ENCODE measurements at places on chromosomes 16 and 17.

GRCh38 chr17:76121932-76122430, 18.4 kb upstream of the EXOC7 start:
- DNase-seq: no peak

DNA sequence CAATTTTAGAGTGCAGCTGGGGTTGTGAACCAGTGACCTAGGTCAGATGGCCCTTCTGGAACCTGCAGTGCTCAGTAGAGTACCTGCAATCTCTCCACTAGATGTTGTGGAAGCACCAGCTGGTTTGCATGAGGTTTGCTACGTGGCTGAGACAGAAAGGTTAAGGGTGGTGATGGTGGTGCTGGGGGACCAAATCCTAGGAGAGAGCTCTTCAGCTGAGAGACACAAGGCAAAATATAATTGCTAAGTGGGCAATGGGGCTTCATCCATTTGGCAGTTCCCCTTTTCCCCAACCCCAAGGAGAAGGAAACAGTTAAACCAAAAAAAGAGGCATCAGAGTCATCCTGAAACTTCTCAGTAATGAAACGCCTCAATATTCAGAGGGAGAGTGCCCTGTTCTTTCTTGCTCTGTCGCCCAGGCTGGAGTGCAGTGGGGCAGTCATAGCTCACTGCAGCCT, 13.9 kb downstream of the ITPRIPL2 start:
- no peak for DNase-seq

DNA sequence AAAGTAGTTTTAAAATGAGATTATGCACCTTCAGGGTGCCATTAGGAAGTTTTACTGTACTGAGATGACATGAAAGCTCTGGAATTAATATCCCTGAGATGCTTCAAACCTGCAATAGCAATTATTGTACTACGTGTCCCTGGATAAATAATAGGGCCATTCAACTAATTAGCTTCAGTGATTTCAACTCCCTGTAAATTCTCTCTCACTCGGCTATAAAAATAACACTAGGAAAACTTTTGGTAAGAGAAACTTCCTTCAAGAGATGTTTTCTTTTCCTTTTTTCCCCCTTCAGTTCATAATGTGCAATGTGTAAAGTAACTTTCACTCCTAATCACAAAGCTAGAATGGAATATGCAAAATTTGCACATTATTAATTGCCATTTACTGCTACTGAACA, 146.4 kb downstream of the SNX11 start:
- DNase-seq: no peak

DNA sequence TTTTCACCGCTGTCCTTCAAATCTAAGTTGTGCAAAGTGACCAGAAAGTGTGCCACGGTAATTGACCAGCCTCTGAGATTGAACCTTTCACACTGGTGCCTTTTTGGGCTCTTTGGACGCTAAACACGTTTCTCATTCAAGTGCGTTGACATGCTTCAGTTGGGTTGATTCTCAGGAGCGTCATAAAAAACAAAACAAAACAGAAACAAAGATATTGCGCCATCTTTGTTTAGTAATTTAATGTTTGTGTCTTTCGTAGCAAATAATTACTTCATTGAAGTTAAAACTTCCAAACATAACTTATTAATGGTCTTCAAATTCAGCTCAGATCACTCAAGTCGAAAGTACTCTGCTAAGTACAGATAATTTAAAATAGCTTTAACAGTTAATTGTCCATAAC, 80.2 kb downstream of the OR1D5 start:
- DNase-seq: no peak

DNA sequence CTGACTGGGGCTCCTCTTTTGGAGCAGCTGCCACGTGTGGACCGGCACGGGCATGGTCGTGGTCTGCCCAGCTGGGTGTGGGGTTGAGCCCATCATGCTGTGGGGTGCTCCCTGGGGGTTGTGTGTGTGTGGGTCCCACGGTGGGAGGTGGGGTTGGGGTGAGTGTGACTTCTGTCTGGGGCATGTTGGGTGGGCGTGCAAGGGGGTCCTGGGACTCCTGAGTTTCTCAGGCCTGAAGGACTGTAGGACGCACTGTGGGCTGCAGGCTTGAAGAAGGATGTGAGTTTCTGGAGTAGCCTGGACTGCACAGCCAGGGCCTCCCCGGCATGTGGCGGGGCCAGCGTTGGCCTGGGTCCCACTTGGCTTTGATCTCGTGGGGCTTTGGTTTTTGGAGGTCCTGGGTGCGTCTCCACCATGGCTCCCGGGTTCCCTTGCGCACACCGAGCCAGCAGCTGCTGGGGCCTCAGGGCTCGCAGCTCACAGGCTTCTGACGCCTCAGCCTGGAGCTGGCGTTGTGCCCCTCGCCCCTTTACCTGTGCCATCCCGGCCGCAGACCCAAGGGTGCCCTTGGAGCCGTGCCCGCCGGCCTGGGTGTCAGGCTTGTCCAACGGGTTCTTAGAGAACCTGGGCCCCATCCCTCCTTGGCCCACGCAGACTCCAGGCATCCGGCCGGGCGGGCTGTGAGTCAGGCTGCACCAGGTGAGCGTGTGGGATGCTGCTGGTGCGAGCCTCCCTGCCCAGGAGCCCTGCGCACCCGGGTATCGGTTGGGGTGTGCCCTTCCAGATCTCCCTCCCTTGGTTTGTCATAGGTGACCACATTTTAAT, 34.4 kb upstream of the ZNF750 start:
- DNase-seq: no peak

- DNase-seq: no peak
Observed at GRCh38 chr16:85570213-85570734, 42.8 kb upstream of the GSE1 start.

DNA sequence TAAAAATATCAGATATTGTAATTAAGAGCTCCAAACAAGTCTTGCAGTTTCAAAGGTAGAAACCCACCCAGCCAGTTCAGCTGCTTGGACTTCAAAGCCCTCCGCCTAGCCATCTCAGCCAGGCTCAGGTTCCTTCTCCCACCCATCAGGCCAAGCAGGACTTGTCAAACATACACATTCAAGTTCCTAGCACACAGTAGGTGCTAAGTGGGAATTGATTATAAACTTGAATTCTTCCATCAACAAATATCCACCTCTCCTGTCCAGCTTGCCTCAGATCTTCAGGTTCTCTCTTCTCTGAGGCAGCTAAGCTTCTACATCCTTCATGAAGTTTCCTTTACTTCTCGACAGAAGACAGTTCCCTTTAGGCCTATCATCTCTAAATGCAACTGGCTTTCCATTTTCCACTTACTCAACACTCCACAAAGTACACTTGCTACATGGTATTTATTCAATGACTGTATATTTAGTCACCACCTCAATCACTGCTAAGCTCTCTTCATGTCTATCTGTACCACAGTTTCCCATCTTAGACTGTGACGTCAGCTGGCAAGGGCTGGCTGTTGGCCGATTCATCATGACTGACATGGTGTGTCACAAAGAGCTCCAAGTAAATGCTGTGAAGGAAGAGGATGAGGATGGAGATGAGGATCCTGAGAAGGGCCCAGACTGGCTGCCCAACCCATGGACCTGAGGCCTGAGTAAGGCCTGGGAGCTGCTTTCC, 13.3 kb upstream of the COG7 start:
- DNase-seq: no peak

DNA sequence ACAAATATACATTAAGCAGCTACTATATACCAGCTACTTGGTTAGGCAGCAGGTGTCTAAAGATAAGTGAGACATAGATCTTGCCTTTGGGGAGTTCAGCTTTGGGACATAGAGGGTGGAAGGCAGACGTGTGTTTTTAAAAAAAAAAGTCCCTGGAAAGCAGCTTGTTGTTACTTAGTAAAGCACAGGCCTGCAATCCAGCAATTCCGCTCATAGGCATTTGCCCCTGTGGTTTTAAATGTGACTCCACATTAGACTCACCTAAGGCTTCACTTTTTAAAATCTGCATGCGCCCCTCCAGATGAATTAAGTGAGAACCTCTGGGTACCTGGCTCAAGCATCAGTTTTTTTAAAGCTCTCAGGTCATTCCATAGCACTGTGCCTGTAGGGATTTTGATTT, 7.2 kb upstream of the MLYCD start:
- DNase-seq: no peak

DNA sequence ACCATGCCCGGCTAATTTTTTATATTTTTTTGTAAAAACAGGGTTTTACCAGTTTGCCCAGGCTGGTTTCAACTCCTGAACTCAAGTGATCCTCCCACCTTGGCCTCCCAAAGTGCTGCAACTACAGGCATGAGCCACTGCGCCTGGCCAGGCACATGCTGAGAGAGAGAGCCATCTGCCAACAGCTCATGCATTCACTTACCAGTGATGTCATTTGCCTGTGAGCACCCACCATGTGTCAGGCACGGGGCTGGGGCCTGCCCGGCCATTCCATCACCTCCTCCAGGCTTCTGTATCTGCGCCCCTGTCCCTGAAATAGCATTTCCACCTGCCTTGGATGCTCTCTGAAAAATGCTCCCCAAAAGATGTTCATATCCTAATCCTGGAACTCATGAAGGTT, 43.6 kb upstream of the PEMT start:
- no peak for DNase-seq

GRCh38 chr16:70612931-70613330, 33.4 kb upstream of the IL34 start:
- no peak for DNase-seq

GRCh38 chr16:49531931-49532840, 158.6 kb downstream of the C16orf78 start:
- DNase-seq: no peak

DNA sequence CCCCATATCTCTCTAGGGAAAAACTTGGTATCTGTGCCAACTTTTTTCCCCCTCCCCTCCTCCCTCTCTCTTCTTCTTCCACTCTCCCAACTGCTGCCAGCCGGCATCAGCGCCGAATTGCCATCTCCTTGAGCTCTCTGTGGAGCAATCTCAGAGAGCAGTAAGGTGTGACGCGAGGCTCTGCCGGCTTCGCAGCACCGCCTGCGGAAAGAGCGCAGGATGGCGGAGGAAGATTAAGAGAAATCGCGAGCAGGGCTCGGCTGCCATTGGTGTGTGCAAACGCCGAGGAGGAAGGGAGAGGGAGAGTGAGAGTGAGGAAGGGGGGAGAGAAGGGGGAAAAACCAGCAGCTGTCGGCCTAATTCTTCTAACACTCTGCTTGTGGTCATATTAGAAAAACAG, 44.2 kb downstream of the NEUROD2 start:
- no peak for DNase-seq

DNA sequence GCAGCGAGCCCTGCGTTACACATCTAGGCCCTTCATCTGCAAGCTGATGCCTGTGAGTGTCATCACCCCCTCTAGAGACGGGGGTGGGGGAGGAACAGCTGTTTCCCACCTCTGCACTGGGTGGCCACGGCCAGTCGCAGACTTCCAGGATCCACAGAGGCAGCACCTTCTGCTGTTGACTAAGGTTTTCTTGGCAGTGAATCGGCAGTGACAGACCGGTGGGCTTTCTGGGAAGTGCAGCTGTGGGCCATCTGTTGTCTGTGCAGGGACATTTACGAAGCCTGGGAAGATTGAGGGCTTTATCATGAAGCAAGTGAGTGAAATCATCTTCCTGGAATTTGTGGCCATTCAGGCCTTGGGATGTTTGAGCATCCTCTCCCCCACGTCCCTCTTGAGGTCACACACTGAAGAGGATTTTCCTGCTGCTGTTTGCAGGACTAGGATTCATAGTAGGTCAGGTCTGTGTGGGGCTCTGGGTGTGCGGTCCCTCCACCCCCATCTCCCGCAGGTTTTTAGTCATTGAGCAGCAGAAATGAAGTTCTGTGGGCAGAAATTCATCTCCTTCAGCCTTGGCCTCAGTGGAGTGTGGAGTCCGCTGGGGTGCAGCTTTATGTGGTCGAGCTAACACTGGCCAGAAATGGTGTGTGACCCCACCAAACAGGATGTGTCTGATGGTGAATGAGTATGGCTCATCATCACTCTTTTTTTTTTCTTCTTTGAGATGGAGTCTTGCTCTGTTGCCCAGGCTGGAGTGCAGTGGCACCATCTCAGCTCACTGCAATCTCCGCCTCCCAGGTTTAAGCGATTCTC, 12.0 kb downstream of the PGS1 start:
- no peak for DNase-seq

- DNase-seq: no peak
Observed at GRCh38 chr16:35414139-35414538, 1954.7 kb downstream of the TP53TG3F start.

- no peak for DNase-seq
Observed at GRCh38 chr16:90005956-90006663, 13.1 kb downstream of the DBNDD1 start.

- DNase-seq: peak; percentile 69
Observed at GRCh38 chr17:77366206-77366557, 225.4 kb downstream of the SEC14L1 start.

DNA sequence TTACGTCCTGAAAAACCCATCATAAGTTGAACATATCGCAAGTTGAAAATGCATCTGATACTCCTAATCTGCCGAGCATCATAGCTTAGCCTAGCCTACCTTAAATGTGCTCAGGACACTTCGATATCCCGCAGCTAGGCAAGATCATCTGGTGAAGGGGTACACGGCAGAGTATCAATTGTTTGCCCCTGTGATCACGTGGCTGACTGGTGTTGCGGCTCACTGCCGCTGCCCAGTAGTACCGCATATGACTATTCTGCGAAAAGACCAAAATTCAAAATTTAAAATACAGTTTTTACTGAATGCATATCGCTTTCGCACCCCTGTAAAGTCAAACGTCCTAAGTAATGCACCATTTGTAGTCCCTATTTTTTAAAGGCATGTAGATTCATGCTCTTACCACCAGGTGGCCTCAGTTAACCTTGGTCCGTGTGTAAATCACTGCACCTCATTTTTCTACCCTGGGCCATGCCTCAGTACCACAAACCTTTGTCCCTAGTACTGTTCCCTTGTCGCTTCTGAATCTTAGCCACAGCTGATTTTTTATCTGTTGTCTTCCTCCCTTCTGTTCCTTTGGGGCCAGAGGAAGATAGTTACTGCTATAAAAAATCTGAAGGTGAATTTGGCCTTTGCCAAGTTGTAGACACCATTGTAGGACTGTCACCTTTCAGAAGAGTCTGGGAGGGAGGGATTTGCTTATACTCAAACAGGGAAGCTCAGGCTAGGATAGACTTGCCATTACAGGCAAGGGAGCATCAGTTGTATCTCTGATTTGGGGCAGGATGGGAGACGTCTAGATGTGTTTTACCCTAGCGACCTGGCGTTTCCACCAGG, 34.4 kb downstream of the WWP2 start:
- DNase-seq: peak; percentile 5

DNA sequence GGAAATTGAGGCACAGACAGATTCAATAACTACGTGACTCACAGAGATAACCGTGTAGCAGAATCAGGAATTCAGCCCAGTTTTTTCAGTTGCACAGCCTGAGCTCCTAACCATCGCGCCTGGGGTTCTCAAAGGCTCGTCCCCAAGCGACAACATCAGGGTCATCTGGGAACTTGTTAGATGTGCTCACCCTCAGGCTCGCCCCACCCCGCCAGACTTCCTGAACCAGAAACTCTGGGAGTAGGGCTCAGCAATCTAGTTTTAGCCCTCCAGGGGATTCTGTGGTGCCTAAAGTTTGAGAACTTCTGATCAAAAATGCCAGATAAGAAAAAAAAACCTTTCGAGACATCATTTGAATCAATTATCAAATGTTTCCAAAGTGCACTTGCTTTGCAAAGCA, 559.8 kb downstream of the WWOX start:
- no peak for DNase-seq

DNA sequence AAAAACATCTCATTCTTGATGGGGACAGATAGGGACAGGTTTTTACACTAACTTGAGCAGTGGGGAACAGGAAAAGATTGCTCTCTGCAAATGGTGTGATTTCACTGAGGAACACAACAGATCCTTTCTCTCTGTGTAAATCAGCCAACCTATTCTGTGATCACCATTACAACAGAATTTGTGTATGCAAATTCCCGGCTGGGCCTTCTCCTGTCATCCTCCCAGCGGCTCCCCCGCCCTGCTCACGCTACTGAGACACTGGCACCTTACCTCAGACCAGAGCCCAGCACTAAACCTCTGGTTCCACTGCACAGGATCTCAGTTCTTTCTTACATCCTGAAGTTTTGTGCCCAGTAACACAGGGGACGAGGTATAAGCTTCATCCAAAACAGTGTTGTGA, 97.0 kb upstream of the FA2H start:
- DNase-seq: no peak
